ENCODE measurements at places on chromosomes 6 and 20.
A peak's percentile ranks its signal among the peaks of the same experiment; 100 is the strongest.

DNA sequence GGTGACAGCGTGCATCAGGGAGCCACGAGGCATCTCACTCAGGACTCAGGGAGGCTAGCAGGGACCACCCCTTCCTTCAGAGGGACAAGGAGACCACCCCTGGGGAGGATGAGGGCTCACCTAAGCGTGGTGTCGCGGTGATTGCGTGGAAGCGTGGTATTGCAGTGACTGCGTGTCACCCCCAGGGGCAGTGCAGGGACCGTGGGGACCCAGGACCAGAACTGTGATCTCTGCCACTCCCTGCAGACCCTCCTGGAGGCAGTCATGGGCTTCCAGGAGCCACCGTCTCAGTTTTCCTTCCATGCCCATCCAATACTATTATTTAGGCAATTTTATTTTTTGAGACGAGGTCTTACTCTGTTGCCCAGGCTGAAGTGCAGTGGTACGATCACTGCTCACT is 147.1 kb downstream of the TAF4 start:
- DNase-seq = no peak

DNA sequence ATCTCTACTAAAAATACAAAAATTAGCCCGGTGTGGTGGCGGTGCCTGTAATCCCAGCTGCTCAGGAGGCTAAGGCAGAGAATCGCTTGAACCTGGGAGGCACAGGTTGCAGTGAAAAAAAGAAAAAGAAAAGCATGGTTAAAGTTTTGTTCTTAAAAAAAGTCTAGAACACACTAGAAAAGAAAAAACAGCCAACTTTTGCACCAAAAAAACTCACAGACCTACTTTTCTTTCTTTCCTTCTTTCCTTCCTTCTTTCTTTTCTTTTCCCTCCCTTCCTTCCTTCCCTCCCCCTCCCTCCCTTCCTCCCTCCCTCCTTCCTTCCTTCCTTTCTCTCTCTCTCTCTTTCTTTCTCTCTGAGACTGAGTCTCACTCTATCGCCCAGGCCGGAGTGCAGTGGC is 204.4 kb downstream of the BTBD9 start:
- no peak for DNase-seq

DNA sequence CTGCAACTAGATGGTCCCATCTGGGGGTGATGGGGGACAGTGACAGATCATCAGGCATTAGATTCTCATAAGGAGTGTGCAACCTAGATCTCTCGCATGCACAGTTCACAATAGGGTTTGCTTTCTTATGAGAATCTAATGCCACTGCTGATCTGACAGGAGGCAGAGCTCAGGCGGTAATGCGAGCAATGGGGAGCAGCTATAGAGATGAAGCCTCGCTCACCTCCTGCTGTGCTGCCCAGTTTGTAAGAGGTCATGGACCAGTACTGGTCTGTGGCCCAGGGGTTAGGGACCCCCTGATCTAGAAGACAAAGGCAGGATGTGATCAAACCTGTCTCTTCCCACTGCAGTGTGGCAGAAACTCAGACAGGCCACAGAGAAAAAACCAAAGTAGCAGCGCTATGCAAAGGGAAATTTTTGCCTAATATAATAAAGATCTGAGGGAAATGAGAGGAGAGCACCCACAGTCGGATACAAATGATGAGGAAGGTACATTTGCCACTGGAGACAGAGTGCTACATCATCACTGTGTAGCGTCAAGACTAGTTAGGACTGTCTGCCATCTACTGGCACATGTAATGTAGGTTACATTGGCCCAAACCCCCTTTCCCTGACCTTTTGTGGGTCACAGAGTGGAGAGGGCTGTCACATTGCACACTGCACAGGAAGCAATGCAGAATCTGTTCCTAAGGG is 4.1 kb upstream of the LY86 start:
- peak; percentile 77 for DNase-seq

- no peak for DNase-seq
Measured at GRCh38 chr6:77740380-77740779, 87.5 kb downstream of the MEI4 start.

DNA sequence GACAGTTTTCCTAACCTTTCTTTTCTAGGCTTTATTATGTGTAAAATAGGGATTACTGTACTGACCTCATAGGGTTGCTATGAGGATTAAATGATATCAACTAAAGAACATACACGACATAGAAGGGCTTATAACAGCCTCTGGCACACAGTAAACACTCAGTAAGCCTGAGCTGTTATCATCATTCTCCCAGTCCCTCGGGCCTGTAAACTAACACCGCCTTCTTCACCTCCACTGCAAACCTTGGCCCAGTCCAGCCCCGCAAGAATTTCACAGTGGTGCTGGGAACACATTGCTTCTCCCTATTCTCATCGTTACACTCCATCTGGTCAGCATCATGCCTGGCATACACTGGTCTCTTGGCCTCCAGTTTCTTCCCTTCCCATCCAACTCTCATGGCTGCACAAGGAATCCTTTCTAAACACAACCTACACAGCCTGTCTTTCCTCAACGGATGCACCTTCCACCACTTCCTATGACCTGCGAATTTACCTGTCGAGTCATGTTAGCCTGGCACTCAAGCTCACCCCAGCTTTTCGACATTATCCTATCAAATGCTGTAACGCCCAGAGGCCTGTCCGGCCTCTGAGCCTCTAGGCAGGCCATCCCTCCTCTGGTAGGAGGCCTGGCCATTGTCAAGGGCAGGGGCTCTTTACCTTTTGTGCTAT is 92.1 kb downstream of the FYN start:
- DNase-seq = no peak
